ENCODE measurements at places on chromosomes 3 and 15.

DNA sequence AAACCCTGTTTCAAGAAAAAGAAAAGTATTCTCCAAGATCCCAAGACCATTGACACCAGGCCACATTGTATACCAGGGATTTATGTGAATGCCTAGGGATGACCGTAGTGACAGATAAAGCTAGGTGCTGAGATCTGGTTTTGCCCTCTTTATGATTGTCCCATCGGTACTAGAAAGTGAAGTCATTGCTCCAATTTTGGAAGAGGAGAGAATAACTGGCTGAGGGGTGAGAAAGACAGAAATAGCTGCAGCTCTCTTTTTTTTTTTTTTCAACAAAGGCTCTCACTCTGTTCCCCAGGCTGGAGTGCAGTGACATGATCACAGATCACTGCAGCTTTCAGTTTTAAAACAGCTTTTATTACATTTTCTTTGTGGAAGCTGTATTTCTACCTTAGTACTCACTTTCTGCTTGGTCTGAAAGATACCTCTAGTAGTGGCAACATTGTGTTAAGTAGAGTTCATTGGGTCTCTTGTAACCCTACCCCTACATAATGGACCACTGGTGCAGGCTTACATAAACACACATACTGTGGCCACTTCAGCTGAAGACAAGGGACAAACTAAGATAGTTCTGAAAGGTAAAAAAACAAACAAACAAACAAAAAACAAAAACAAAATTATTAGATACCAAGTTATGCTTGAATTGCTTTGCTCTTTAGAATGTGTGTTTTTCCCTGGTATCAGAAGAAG lies 18.0 kb downstream of the ZSCAN29 start:
- no peak for DNase-seq

- DNase-seq = no peak
These were observed 5.9 kb downstream of the RPUSD3 start for GRCh38 chr3:9837701-9838582.

DNA sequence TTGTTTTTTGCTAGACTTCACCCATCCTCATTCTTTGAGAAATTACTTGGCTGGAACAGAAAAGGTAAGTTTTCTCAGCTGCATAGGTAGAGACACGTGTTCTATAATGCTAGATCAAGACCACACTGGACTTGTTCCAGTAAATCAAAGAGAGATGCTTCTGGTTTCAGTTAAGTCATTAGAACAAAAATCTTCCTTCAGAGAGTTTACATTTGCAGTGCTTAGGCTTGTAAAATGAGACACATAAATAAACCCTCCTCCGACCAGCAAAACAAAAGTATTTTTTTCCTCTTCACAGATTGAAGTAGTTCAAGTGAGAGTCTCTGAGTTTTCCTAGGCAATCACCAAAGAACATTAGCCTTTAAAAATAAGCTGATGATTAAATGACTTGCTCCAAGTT lies 87.3 kb upstream of the PROK2 start:
- no peak for DNase-seq

DNA sequence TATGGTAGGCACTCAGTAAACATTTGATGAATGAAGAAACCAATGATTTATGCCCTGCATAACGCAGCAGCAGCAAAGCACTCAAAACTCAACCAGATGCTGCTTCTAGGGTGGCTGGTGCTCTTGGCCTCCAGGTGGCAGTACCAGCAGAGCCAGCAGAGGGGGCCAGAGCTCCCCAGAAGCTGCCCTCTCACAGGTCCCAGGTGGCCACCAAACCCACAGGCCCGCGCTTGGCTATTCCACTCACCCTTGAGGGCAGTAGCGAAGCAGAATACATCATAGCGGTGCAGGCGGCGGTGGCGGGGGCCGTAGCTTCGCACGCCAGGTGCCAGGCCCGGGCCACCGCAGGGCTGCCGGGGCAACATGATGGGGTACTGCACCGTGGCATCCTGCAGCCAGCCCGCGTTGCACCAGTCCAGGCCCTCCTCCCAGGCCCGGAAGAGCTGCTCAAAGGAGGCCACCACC lies 16.6 kb downstream of the HAPLN3 start:
- DNase-seq = peak; percentile 39

- no peak for DNase-seq
These were observed 32.1 kb downstream of the SCAP start for GRCh38 chr3:47443611-47443995.
